ENCODE measurements at places on chromosomes 3 and 15.

GRCh38 chr15:81165535-81165934, 31.1 kb upstream of the IL16 start:
- DNase-seq = no peak

- DNase-seq = no peak
Measured at GRCh38 chr3:195170496-195170895, 100.5 kb downstream of the XXYLT1 start.

GRCh38 chr15:63030101-63030551, 12.4 kb upstream of the TPM1 start:
- no peak for DNase-seq

GRCh38 chr3:58495101-58495500, 3.2 kb downstream of the KCTD6 start:
- DNase-seq = no peak

- no peak for DNase-seq
Measured at GRCh38 chr3:183260167-183260904, 7.3 kb downstream of the B3GNT5 start.

- no peak for DNase-seq
Measured at GRCh38 chr3:52330194-52330805, 14.2 kb downstream of the DNAH1 start.

DNA sequence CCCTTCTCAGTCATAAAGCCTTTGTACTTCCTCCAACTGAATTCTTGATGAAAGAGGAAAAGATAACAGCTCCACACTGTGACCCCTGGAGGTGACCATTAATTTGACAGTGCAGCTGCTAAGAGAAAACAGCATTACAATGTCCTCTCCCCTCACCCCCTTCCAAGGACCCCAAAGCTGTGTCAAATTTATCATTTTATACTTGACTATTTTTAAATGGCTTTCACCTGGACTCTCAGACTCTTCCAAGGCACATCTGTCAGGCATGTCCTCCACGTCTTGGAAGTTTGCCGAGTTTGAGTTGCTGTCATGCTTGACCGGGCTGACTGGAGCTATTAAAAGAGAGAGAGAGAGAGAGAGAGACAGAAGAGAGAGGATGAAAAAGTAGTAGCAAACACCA, 236.5 kb downstream of the WDR72 start:
- no peak for DNase-seq

DNA sequence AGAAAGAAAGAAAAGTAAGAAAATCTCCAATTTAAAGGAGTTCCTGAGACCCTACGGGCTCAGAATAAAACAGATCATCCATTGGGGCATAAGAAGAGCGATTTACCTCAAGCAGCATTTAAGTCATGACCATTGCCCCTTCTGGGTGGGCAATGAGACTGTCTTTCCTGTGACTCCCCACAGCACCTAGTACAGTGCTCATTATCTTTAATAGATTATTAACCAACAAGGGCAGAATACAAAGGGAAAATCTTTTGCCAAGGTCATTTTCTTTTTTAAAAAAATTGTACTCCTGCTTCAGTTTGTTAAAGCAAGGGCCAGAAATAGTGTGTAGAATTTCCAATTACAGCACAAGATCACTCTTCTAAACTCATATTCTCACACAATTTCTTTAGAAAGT, 443.3 kb upstream of the AGTR1 start:
- no peak for DNase-seq

- DNase-seq = no peak
Measured at GRCh38 chr3:87958289-87958688, 100.5 kb downstream of the CGGBP1 start.

DNA sequence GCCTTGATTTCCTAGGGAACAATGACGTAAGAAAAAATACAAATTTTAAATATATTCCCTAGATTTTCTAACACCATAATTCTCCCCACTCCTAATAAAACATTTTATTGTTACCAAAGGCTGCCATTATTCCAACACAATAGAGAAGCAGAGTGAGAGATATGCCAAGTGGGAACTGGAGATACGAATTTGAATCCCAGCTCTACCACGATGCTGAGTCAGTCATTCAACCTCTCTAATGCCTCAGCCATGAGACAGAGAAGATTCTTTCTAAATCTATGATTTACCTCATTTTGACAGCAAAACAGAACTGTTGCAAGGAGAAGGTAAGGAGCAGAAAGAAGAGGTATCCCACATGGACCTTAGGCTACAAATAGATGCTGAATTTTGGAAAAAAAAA, 112.5 kb downstream of the IGF2BP2 start:
- DNase-seq = no peak

- DNase-seq = no peak
Measured at GRCh38 chr15:65676123-65676522, 54.4 kb downstream of the SLC24A1 start.

GRCh38 chr15:80985981-80986380, 3.6 kb downstream of the MESD start:
- DNase-seq = no peak

DNA sequence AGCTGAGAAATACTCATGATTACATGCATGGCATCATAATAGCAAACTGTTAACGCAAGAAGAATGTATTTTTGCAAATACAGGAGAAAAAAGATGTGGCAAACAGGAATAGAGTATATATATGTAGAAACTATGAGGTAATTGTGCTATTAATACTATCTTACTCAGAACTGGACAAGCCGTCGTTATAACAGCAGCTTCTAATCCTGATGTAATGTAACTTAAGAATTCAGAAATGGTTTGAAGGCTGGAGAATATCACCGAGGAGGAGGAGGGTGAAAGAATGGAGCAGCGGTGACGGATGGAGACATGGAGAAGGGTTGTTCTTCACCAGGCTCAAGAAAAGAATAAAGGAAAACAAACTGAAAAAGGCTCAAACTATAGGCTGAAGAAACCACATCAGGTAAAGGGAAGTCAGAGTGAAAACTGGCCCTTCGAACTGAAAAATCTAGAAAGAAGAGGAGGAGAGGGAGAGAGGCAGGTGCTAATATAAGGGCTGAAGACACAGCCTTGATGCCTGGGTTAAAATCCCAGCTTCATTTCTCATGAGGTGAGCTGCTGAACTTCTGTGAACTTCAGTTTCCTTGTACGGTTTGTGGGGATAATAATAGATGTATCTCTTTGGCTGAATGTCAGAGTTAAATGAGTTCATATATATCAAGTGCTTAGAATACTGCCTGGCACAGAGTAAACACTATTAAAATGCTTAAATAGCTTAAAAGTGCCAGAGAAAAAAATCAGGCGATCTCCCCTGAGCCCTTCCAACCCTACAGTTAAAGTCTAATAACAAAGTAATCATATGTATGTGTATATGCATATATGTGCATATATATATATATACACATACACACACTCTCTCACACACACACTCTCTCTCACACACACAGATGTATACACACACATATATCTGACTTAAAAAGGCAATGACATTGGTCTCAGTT, 43.9 kb downstream of the GOLIM4 start:
- no peak for DNase-seq

DNA sequence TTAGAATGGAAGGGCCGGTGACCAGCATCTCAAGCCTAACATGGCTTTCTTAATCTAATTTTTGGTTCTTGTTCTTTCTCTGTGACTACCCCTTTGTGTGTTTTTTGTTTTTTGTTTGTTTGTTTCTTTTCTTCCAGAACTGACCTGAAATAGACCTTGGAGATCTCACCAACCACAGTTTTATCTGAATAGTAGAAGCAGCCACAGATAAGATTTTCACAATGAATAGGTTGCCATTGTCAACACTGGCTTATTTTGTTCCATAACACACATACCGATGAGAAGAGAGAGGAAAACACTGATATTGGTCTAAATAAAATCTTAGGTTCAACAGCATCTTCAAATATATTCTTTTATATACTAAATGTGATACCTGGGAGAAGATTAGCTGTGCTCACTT, 11.5 kb downstream of the ILDR1 start:
- no peak for DNase-seq

DNA sequence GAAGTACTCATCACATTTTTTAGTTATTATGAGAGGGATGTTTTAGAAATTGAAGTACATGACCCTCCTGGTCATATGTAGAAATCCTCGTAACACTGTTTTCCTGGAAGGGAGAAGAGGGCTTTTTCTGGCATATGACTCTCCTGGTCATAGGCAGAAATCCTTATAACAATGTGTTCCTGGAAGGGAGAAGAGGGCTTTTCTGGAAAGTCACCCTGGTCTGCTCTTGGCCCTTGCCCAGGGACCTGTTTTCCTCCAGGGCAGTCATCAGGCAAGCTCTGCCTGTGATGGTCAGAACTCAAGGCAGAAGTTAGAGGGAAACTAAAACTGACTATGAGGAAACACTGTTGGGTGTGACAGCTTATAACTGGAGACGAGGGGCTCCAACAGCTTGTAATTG, 27.7 kb downstream of the LAMP3 start:
- no peak for DNase-seq

DNA sequence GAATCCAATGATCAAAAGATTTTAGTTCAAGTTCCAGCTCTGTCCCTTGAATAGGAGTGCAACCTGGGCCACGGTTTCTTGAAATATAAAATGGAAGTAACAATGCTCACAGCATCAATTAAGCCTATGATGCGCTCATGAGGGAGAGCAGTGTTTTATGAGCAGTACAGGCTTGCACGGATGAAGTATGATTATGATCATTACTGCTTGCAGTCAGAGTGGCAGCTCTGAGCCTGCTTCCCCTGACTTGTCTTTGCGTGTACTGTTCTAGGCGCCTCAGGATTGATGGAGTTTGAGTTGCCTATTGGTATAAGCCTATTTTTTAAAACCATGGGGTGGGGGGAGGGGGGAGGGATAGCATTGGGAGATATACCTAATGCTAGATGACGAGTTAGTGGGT, 37.0 kb downstream of the ITGB5 start:
- DNase-seq = no peak

- DNase-seq = no peak
Measured at GRCh38 chr3:12278566-12278965, 10.3 kb upstream of the PPARG start.

GRCh38 chr3:193240436-193240849, 579 bp upstream of the PLAAT1 start:
- DNase-seq = no peak

DNA sequence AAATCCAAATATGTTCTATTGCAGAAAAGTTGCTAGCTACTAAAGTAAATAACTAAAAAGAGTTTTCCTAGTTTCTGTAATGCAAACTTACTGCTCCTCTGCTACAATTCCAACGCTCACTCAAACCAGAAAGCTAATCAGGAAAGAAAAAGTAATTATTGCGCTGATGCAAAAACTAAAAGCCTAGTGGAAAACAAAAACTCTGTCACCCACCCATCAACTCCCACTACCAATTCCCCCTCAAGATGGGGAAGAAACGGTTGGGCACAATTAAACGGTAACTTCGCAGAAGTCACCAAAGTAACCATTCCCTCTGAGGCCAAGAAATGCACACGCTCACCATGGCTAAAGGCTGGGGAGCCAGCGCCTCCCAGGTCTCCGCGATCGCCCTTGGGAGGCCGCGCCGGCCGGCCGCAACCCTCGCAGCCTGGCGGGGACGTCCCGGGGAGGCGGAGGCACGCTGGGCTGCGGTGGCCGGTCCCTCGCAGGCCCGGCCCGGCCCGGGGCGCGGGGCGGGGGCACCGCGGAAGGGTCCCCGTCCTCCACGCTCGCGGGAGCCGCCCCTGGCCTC, 684 bp downstream of the SLTM start:
- no peak for DNase-seq

DNA sequence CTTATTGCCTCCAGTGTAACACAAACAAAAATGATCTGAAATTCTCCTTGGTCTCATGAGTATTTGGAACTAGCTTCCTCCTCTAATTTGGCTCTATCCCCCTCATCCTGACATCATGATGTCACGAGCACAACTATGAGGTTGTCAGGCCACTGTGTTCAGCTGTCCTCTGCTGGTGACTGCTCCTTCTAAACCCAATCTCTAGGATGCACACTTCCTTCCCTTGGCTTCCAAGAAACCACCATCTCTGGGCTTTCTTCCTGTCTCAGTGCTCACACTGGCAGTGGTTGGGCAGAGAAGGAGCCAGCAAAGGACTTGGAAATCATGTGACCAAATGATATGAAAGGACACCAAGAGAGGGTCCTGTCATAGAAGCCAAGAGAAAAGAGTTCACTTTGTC, 30.7 kb upstream of the EIF1B start:
- no peak for DNase-seq

- DNase-seq = no peak
Measured at GRCh38 chr3:145266368-145266767, 894.6 kb downstream of the PLOD2 start.

GRCh38 chr15:77807611-77808010, 174.9 kb upstream of the LINGO1 start:
- DNase-seq = no peak

- no peak for DNase-seq
Measured at GRCh38 chr3:141825216-141826011, 51.0 kb upstream of the ATP1B3 start.

DNA sequence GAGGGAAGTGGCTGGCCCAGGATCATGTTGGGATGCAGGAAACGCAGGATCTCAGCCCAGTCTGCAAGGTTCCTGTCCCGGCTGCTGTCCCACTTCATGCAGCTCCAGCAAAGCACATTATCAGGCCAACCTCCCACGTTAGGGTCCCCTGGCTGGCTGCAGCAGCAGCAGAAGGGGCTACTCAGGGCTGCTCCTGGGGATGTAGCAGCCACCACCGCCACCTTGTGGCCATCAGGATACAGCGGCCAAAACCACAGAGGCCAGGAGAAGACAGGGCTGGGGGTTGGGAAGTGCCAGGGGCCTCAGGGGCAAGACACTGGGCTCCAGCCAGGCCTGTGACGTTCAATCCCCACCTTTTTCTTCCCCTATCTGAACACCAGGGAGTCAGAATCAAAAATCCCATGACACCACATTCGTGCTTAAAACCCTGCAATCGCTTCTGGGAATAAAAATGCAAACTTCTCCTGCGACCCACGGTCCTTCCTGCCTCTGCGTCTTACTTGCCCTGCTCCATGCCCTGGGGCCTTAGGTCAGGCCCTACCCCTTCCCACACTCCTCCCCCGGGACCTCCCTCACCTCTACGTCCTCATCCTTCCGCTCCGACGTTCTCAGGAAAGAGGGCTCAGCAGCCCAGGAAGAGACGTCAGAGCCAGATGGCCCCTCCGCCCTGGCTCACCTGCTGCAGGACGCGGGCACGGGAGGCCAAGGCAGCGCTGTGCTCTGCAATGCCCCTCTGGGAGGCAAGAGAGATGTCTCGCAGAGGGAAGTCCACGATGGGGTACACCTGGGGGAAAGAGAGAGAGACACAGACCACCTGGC, 21.5 kb downstream of the SSUH2 start:
- peak; percentile 32 for DNase-seq

DNA sequence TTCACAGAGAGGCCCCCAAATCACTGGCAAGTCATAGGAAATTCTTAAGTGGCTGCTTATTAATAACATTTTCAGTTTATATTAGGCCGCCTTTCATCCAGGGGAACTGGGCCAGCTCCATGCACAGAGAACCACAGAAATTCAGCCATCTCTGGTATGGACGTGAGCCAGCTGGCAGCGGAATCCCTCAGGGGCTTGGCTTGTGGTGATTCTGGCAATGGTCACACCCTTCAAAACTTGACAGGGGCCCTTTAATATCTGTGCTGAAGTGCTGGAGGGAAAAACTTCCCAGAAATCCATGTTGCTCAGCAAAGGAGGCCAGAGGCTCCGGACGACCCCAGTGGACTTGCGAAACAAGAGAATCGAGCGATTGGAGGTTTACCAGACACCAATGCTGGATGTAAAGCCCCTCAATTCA, 11.3 kb downstream of the PRICKLE2 start:
- DNase-seq = no peak
